Smooth muscle cell of the brain vasculature (primary cell): ENCODE measurements at places on chromosomes 11 and 22.
A peak's percentile ranks its signal among the peaks of the same experiment; 100 is the strongest.

DNA sequence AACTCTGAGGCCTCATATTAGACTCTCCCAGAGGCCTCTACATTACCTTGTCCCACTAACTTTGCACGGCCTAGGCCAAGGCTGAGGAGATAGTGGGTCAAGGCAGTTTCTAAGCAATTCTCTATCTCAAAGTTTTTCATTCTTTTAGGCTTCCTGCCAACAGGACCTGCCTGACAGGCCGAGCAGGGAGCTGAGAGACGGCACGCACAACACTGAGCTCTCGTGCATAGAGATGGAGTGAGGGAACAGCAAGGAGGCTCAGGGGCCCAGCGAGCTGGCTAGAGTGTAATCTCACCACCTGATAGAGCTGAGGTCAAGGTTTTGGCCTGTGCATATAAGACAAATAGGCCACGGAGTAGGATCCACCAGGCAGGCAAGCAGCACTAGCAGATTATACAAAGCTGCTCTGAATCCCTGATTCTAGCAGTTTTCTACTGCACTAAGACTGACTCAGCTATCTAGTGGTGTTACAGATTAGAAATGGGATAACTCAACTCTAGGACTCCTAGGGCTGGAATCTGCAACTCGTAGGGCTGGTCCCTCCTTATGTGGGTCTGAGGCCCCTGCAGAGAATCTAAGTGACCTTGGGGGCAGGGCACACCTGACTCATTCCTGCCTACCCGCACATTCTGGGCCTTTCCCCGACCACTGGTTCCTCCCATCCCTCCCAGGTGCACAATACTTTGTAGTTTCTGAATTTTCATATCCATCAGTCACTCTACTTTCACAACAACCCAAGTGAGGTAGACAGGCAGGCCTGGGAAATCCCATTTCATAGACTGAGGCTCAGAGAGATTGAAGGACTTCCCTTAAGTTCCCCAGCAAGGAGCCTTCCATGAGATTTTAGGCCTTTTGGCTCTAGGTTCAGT, 1.7 kb downstream of the CYB5R2 start:
- DNase-seq: no peak

- DNase-seq: no peak
These were observed 536 bp downstream of the YWHAH start for GRCh38 chr22:31944700-31945442.

- DNase-seq: no peak
These were observed 62.0 kb upstream of the NECTIN1 start for GRCh38 chr11:119791047-119791446.

- peak; percentile 46 for DNase-seq
These were observed 58.9 kb downstream of the FLRT1 start for GRCh38 chr11:64094463-64095260.

DNA sequence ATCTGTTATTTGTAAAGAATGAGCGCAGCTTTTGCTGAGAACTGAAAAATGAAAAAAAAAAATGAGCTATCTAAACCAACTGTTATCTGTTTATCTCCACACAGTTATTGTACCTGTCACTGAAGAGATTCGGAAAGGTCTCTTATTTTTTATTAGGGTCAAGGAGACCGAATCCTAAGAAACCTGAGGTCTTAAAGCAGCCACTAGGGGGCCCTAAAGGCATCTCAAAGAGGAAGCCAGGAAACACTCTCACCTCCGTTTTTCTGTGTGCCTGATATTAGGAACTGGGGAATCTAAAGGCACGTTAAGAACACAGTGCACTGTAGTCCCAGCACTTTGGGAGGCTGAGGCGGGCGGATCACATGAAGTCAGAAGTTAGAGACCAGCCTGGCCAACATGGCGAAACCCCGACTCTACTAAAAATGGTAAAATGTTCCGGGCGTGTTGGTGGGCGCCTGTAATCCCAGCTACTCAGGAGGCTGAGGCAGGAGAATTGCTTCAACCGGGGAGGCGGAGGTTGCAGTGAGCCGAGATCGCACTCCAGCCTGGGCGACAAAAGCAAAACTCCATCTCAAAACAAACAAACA, 3.5 kb upstream of the LARGE1 start:
- DNase-seq: peak; percentile 29

DNA sequence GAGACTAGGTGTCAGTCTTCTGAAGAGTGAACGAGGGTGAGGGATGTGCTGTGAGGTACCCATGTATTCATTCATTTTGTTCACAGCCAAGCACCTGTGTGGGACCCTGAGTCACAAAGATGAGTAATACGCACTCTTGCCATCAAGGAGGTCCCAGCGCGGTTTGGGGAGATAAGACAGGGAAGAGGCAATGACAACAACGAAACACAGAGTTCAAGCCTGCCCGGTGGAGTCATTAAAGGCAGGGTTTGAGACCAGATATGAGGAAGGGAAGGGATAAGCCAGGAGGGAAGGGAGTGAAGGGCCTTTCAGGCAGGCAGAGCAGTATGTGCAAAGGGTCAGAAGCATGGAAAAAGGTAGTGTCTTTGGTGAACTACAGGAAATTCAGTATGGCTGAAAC, 4.6 kb downstream of the DCHS1 start:
- DNase-seq: no peak

GRCh38 chr11:74641289-74641688, 48.9 kb downstream of the POLD3 start:
- DNase-seq: no peak

DNA sequence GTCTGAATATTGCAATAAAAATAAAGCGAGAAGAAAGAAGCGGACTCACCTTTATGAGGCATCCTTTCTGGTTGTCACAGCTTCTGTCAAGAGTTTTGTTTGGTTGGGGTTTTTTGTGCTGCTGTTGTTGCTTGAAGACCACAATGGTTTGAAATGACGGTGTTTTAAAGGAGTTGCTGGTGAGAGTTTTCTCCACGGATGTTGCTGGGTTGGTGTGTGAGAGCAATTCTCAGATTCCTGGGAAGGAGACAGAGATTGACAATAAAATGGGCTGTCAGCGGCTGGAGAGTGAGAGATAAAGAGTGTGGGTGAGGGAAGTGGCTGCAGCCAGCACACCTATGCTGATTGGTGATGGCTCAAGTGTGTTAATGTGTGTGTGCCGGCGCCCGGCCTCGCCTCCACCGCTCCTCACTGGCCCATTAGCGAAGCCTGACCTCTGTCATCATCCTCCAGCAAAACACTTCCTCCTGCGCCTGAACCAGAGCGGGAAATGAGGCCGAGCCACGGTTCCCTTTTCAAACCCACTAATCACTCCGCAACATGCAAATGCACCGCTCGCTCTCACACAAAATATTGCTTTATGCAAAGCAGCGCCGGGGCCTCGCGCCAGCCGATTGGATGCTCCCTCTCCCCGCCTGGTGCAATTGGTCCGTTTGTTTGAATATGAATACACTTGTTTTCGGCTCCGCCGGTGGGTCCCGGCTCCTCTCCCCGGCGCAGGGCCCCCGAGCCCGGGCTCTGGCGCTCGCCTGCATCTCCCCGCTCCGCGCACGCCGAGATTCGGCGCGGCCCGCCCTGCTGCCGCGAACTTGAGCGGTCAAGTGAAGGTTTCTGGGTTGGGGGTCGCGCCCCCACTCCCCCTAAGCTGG, at the start of gene PAX6:
Gene PAX6 (minus strand): TSS at position 544 of the 869 bp plus-strand sequence. CDS start 4,911 bp downstream, outside the sequence.
- DNase-seq: no peak

- no peak for DNase-seq
These were observed 178.7 kb upstream of the CADM1 start for GRCh38 chr11:115682888-115683287.

DNA sequence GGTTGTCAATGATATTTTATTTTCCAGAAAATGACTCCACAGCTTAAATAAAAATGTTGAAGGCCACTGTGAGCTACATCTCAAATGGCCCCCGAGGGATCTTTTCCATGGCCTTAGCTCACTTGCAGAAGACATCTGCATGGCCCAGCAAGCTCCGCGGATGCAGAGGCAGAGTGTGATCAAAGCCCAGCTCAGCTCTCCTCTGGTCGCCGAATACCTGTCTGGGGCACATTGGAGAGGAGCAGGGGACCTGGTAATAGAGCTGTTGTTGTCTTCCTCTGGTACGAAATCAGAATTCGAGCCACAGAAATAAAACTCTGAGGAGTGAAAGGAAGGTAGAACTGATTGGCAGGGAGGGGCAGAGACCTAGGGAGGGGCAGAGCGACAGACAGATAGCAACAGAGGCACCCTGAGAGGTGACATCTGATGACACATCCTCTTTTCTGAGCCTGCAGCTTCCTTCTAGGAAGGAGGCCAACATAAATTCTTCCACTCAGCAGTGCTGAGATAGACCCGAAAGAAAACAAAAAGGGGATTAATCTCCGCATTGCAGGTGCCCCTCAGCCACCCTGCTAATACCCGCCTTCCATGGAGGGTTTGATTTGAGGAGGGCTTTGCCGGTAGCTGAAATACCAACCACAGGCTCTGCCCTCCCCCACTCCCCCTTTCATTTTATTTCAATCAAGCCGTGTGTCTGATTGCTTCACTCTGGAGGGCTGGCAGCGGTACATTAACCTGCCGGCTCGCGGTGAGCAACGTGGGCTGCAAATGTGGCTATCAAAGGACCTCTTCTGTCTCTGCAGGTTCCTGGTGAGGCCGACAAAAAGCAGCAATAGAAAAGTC, 759.4 kb downstream of the OPCML start:
- DNase-seq: no peak

- no peak for DNase-seq
These were observed 11.7 kb upstream of the C1QTNF6 start for GRCh38 chr22:37199760-37200108.

DNA sequence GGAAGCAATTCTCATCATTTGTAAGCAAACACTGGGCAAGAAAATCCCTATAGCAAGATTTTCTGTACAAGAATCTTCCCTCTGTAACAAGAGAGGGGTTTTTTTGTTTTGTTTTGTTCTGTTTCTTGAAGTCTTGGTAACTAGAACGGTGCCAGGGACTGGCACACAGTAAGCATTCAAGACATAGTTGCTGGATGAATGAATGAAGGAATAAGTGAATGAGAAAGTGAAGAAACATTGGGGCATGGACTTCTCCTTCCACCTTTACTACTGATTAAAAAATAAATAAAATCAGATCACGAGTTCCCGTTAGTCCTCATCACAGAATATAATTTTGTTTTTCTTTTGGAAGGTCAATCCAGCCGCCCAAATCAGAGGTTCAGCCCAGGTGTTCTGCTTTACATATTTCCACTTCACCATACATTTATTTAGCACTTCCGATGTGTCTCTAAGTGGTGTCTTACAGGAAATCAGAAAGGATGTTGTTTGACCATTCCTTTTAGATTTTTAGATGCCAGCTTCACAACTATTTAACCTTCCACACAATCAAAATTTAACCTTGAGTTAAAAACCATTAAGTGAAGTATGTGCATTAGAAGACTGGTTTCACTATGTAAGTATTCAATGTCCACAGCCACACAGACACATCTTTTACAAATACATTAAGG, 281.2 kb downstream of the CADM1 start:
- DNase-seq: no peak

GRCh38 chr11:2483426-2483825, 38.6 kb downstream of the KCNQ1 start:
- no peak for DNase-seq

DNA sequence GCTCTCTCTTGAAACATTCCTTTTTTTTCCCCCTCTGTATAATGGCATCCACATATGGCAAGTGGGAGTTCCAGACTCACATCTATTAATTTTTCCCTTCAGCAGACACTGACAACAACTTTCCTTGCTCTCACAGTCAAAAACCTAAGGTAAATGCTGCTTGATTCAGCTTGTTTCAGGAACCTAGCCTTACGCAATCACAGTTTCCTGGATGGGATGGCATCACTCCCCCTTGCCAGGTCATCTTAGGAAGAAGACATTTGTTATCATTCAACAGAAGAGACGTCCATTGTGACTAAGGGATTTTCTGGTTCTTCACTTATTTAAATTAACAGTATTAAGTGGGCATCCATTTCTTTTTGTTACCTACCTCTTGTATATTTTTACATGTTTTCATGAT, 112.0 kb upstream of the PDGFD start:
- DNase-seq: no peak

GRCh38 chr22:32536352-32536751, 61.7 kb downstream of the FBXO7 start:
- DNase-seq: no peak

DNA sequence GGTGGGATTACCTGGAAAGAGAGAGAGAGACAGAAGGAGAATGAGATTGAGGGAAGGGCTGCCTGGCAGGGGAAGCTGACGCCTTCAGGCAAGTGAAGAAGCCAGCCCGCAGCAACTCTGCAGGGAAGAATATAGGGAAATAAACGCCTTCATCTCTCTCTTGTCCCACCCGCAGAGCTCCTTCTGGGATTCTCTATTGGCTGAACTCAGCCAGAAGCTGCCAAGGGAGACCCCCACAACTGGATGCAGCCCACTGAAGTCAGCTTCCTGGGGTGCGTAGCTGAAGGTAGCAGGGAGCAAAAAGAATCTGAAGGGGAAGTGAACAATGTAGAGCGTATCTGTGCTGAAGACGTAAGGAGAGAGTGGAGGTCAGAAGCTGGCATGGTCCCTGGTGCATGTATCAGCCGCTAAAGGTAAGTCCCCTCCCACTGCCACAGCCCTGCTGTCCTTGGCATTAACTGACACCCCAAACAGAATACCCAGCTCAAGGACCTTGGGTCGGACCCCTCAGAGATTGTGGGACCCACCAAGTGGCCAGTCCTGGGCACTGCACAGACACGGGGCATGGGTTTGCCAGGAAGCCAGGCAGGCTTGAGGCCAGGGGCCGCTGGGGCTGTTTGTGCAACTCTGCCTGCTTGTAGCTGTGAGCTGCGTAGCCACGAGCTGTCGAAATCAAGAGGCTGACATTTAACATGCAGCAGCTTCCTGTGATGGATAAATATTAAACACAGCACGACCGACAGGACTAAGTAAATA, 469.9 kb downstream of the MN1 start:
- peak; percentile 26 for DNase-seq

- DNase-seq: peak; percentile 47
These were observed 1.8 kb upstream of the PACS1 start for GRCh38 chr11:66068154-66068821.

GRCh38 chr22:44892803-44893730, 116.7 kb downstream of the PHF21B start:
- DNase-seq: no peak
